Activated CD4-positive, alpha-beta T cell treated with anti-CD3 and anti-CD28 coated beads for 24 hours (primary cell): ENCODE measurements at places on chromosomes 4 and X.

DNA sequence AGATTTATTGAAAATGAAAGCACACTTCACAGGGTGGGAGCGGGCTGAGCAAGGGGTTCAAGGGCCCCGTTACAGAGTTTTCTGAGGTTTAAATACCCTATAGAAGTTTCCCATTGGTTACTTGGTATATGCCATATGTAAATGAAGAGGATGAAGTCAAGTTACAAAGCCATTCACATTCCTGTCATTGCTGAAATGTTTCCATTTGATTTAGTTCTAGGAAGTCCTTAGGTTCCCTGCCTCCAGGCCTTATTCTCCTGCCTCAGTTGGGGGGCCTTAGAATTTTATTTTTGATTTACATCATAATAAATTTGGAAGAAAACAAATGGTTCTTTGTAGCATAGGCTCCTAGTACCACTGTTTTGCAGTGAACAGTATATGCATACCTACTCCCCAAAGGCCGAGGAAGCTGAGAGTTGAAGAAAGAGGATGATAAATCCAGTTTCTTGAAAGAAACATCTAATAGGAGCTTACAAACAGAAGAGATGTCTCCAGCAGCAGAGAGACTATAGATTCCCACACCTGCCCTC lies 31.8 kb downstream of the SERTM2 start:
- DNase-seq, result no peak

GRCh38 chrX:64330284-64330683 lies 65.0 kb downstream of the MTMR8 start:
- no peak for DNase-seq

- DNase-seq, result no peak
These were observed 114.0 kb downstream of the DCTD start for GRCh38 chr4:182803235-182803634.

- no peak for DNase-seq
These were observed 152.7 kb downstream of the SOWAHB start for GRCh38 chr4:76745240-76745639.

GRCh38 chr4:48337731-48338130 lies 3.6 kb upstream of the SLAIN2 start:
- no peak for DNase-seq

DNA sequence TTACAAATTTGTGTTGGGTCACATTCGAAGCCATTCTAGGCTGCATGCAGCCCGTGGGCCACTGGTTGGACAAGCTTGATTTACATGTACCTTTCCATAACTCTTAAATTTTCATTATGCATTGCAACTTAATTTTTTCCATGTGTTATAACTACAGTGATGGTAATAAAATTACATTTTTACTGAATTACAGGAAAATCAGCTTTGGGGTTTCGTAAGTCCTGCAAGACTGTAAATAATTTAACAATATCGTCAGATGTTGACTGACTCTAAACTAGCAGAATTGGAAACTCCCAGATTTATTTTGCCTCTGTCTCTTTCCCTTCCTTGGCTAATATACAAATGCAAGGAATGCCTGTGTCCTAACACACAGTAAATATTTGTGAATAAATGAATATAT lies 88.0 kb upstream of the RAPGEF2 start:
- DNase-seq, result no peak

- no peak for DNase-seq
These were observed 70.9 kb upstream of the CBR4 start for GRCh38 chr4:169080981-169081380.

DNA sequence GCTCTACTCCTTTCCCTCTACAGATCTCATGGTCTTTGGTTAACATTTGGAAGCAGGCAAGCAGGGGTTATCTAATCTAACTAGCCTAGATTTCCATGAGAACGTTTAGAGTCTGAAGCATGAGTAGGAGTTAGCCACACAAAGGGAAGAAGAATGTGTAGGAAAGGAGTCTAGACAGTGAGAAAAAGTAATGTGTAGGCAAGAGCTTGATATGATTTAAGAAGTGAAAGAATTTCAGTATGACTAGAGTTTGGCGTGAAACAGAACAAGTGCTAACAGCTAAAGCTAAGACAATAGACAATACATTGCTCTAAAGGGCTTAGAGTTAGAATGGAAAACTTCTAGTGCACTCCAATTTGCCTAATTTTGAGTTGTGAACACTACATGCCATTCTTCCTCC lies 10.8 kb downstream of the CXCL8 start:
- no peak for DNase-seq

DNA sequence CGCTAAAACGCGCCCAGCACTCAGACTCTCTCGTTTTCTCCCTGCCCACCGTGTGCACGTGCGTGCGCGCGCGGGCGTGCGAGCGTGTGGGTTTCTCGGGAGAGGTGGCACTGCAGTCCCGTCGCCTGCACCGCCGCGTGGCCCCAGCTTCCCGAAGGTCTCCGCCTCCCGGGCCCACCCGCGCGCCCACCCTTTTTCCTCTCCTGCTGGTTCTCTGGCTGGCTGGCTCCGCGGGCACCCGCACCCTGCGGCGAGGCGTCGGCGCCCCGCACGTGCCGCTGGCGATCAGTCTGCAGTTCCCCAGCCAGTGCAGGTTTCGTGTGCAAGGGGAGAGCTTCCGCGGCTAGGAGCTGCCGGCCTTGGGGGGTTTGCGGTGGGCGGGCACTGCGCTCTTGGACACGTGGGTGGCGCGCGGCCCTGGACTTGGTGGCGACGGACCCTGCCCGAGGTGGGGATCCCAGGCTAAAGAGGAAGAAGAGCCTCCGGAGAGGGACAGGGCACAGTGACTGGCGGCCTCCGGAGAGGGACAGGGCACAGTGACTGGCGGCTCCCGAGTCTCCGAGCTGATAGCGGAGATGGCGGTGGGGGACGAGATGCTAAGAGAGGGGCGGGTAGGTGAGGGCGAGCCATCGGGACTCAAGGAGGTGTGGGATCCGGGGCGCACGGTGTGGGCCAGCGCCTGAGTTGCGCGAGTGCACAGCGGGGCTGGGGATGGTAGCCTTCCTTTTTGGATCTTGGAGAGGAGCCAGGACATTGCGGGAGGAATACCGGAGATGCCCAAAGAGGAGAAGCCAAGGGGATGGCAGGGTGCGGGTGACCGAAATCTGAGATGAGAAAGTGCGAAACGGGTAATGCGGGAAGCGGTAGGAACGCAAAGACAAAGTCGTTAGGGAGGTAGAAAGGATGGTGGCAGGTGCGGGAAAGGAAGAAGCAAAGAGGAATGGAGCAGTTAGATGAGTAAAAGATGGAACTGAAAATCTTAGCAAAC lies at the start of gene FAM184B:
TSS of gene FAM184B (minus strand) at position 322 of the 988 bp plus-strand sequence. CDS start 322 bp downstream, outside the sequence.
- no peak for DNase-seq

DNA sequence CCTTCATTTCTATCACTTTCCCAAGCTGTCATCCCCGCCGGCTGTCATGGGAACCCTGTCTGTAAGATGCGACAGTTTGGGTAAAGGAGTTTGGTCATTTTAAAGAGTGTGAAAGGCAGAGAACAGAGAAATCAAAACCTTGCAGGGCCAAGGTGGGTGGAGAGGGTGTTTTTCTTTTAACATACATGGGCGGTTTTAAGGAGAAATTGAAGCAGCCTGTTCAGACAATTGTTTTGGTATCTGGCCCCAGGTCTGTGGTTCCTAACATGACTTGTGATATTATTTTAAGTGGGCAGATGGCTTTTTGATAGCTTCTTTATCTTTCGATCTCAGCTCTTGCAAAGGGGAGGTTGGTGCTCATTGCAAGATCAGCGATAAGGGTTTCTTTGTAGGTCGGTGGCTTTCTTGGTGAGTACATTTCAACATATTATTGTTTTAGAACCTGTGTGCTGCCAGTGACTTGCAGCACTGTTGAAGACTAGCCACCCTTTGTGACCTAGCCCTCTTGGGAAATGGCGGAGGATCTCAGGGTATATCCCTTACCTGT lies 3.7 kb downstream of the PPP1R3F start:
- DNase-seq, result peak; percentile 21

GRCh38 chrX:35023683-35024082 lies 81.1 kb downstream of the FAM47B start:
- DNase-seq, result no peak

DNA sequence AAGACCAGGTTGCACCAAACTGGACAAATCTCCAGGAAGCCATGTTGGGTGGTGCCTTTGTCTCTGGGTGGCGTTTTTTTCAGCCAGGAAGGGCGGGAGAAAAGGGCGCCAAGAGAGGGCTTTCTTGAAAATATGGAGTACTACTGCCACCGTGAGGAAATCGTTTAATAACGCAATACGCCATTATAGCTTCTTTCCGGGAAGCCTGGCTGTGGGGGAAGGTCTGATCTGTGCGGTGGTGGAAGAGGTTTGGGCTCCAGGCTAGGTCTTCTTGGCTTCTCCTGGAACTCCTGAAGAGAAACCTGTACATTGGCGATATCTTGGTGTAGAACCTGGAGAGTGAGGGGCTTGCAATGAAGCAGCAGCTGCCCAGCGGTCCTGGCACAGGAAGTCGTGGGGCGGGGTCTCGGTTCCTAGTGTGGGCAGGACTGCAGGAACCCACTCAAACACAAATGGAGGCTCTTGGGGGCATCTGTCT lies 202.7 kb downstream of the OR13H1 start:
- no peak for DNase-seq

DNA sequence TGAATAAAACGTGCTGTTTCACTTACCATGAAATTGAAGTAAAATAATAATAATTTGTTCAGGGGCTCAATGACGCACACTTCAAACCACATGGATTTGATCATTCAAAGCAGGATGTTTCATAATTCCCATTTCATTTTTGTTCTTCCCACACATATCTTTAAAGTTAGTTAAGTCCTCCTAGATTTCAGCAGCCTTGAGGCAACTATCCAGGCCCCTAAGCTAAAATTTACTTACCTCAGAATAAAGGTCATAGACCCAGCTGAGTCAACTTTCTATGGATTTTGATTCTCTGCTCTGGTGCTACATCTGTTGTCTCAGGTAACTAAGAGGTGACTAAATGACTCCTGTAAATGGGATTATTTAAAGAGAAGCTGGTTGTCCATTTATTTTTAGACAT lies 25.0 kb downstream of the GPR174 start:
- no peak for DNase-seq

DNA sequence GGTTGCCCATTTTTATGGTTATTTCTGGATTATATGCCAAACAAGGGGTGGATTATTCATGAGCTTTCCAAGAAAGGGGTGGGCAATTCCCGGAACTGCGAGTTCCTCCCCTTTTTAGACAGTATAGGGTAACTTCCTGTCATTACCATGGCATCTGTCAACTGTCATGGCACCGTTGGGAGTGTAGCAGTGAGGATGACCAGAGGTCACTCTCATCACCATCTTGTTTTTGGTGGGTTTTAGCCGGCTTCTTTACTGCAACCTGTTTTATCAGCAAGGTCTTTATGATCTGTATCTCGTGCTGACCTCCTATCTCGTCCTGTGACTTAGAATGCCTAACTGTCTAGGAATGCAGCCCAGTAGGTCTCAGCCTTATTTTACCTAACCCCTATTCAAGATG lies 57.6 kb downstream of the SH3KBP1 start:
- no peak for DNase-seq

DNA sequence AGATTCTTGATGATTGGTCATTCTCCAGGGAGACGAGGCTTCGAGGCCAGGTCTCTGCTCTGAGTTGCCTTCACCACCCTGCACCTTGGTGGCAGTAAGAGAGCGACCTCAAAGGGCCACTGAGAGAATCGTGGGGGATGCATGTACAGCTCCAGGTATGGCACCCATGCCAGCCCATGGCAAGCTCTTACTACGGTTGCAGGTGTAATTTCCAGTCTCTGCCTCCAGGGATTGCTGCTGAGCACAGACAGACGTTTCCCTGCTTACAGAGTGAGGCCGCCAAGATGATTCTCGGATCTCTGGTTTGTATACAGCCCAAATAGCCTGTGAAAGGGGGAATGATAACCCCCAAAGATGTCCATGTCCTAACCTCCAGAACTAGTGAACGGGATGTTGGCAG lies 16.3 kb upstream of the DRD5 start:
- no peak for DNase-seq

DNA sequence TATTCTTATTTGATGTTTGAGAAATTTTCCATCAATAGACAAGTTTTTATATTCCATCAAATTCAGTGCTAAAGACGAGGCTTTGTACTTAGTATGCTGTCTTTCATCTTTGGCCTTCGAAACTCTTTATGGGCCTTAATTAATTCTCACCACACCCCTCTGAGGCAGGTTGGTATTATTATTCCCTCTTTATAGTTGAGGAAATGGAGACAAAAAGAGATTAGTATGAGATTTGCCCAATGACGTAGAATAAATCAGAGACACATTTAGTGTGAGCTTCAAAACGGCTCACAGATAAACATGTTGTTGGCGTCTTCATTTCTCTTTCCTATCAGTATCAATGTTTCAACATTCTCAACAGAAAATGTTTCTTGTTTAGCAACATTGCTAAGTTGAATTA lies 35.9 kb upstream of the PTPN13 start:
- no peak for DNase-seq

GRCh38 chr4:73275318-73275654 lies 16.7 kb upstream of the ANKRD17 start:
- DNase-seq, result no peak

DNA sequence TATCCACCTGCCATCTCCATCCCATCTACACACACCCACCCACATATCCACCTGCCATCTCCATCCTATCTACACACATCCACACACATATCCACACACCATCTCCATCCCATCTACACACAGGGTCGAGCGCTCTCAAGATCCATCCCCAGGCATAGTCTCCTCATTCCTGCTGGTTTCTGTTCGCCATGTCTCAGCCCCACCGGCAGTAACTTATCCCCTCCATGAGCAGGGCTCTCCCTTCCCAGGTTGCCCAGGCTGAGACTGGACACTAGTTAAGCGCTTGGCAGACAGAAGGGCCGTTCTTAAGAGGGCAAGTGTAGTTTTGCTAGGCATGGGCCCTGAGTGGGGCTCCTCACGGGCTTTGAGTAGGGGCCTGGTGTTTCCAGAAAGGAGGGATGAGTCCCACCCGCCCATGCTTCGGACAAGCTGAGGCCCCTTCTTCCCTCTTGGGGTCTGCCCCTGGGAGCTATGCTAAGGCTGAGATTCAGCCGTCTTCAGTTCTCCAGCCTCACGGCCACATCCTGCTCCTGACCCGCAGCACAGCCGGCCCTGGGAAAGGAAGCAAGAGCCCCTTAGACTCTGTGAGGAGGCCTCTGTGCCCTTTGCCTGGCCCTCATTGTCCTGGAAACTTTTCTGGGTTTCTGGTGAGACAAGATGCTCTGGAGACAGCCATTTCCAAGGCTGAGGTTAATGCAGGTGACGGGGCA lies 20.4 kb downstream of the TMEM271 start:
- no peak for DNase-seq

DNA sequence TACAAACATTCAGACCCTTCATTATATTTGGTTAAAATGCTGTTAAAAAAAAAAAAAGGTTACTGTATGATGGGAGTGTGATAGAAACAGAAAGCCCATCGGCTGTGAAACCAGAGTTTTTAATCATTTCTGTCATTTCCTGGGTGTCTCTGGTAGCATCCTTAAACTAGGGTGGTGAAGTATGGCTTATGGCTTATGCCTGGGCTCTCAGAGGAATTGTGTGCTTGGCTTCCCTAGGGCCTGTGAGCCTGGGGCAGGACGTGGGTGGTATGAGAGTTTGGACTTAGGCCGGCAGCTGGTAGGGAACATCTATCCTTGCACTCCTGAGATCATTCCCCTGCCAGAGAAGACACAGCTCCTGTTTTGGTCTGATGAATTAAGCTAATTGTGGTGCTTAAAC lies 52.2 kb downstream of the DCUN1D4 start:
- DNase-seq, result no peak
